ENCODE measurements at places on chromosomes 1 and 21. TPM values are rescaled to one million over a fixed set of nuclear protein-coding genes. Genes with fewer than 3 reads are reported as not detected.

BTG3 gene
- 64.6 TPM for total RNA-seq

GRCh38 chr1:244968471-244968871 is 104.1 kb upstream of the HNRNPU start:
- ATAC-seq, result no peak

ANGPTL7 gene
- total RNA-seq, result not detected

PAQR6 gene
- total RNA-seq, result 10.9 TPM

- no peak for ATAC-seq
Measured at GRCh38 chr1:194045416-194045815, 859.0 kb upstream of the B3GALT2 start.

- ATAC-seq, result no peak
Measured at GRCh38 chr1:108699375-108700332, 7.5 kb downstream of the PRPF38B start.

GRCh38 chr1:204652497-204652896 is 33.0 kb downstream of the LRRN2 start:
- ATAC-seq, result no peak

Data from activated T-helper 17 cell treated with anti-CD3 and anti-CD28 coated beads, Interleukin-2, amount 50 U/mL, for 72 hours (primary cell).